ENCODE measurements at places on chromosomes 5 and 9.

DNA sequence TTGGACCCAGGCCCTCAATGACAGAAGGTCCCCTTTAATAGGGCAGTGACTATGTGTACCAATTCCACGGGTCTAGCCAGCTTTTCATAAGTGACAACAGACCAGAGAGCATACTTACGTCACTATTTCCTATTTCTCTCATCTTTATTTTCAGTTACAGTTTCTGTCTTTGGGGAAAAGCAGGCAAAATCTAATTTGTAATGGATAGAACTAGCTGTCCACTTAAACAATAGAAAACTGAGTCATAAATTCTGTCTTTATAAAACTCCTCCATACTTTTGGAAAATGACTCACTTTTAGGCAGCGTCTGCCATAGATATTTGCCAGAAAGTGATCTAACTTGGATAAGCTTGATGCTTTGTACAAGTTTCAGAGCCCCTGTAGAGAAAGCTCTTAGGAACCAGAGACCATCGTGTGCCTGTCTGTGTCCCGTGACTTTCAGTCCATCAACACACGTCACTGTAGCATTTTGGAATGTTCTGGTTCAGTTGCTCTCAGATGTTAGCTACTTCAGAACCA, 101.9 kb downstream of the F2RL2 start:
- peak; percentile 11 for DNase-seq

GRCh38 chr5:178671602-178672144, 44.8 kb upstream of the CLK4 start:
- no peak for DNase-seq

DNA sequence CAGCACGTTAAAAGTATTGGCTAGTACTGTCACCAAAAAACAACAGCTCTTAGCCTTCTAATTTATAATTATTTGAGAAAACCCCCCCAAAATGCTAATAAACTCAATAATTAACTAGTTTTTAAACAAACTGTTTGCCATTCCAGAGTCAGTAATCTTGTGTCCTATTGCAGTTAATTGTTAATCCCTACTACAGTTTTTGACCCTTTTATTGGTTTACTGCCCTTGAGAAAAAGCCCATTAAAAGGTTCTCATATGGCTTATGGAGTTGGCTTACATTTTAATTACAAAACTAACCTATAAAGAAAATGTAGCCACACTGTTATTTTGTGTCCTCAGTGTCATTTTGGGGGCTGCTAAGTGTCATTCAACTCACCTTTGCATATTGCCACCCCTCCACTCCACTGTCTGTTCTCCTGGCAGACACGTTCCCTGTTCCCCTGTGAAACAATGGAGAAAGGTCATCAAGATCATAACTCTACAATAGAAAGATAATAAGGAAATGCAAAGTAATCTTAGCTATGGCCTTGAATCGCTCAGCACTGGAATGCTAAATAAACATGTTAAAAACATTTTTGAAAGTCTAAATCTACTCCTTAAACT, 51.6 kb upstream of the TXNDC8 start:
- DNase-seq, result no peak

GRCh38 chr9:14300588-14300987, 13.4 kb downstream of the NFIB start:
- DNase-seq, result no peak

DNA sequence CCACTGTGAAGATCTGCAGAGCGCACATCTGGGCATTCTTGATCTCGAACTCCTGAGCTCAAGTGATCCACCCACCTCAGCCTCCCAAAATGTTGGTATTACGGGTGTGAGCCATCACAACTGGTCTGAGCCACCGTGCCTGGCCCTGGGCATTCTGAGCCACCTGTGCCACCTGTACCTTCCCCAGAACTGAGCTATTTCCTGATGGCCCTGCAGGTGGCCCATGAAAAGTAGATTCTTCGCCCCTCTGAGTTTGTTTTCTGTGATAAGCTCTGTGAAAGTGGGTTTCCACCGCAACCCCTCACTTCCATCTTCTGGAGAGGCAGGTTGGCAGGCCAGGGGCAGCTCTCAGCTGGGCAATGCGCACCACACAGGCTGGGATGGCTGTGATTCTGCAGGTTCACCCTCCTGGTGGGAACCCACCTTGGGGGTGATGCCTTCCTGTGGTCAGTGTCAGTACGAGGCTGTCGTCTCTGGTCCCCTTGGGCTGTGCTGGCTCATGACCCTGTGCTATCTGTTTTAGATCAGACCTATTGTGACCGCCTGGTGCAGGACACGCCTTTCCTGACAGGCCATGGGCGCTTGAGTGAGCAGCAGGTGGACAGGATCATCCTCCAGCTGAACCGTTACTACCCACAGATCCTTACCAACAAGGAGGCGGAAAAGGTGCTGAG, 11.3 kb downstream of the CARD19 start:
- DNase-seq, result no peak

DNA sequence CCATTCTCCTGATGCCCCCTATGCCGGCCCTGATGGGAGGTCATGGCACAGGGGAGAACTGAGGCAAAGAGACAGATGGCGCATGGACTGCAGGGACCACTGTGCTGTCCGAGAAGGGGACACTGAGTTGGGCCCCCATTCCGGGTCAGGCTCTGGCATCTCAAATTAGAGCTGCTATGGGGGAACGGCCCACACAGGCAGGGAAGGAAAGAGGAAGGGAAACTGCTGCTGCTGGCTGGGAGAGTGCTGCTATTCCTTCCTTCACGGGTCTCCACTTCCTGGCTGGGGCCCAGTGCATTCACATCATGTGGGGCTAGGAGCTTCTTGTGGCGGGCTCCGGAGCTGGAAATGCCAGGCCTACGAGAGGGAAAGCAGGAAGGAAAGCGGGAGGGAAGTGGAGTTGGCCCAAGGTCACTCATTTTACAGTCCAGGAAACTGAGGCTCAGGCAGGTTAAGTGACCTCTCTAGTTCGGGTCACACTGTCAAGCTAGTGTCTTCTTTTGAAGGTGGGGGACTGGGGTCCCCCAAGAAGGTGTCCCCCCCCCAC, 1.3 kb upstream of the CARD19 start:
- DNase-seq, result peak; percentile 44

GRCh38 chr9:92745881-92746280, 18.8 kb downstream of the BICD2 start:
- DNase-seq, result no peak

DNA sequence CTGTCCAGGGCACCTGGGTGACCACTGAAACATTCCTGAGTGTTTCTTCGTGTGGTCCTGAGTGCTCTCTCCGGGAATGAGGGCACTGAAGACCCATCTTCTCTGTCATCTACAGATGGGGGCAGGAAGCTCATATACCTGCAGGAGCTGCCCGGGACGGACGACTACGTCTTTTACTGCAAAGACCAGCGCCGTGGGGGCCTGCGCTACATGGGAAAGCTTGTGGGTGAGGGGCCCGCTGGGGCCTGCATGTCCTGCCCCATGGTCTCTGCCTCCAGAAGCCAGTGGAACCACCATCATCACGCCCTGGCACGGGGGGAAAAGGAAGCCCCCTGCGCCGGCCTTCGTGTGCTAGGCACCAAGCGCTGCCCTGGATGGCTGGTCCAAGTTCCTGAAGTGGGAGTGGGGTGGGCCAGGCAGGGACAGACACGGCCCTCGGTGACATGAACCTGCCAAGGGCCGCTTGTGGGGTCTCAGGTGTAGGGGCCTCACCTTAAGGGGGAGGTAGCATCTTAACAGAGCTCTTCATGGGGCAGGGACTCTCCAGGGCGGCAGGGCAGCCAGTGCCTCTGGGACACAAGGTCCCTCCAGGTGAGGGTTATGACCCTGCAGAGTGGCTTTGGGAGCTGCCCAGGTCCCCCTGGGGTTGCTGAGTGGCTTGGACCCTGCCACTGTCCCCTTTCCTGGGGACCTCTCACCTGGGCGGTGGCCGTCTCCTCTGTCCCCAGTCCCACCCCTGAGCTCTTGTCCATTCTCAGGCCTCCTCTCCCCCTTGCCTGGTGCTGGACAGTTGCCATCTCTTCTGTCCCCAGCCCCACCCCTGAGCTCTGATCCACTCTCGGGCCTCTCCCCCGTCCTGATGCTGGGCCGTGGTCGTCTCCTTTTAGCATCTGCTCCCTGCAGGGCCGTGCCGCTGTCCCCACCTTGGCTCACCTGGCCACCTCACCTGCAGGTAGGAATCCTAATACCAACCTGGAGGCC, 2.1 kb downstream of the OBP2A start:
- no peak for DNase-seq

GRCh38 chr9:98074115-98074990, 17.8 kb downstream of the NANS start:
- peak; percentile 72 for DNase-seq

GRCh38 chr9:971901-972500, 4.5 kb upstream of the DMRT3 start:
- DNase-seq, result no peak

- no peak for DNase-seq
Observed at GRCh38 chr5:118921866-118922265, 66.5 kb downstream of the DTWD2 start.

DNA sequence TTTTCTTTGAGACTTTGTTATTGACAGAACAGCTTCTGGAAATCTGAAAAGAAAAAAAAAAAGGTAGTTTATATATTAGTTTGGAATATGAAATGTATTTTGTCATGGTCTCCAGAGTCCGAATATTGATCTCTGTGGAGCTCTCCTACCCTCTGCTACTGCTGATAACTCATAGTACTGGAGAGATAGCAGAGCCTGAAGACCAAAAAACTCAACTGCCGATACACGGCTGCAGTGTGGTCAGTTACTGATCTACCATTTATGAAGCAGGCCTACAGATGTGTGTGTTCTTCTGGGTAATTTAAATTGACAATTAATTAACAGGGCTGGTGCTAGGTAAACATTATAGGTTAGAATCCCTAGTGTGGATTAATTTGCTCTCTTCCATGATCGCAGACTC, 3.8 kb upstream of the FAM120A start:
- DNase-seq, result no peak

Measured in activated CD8-positive, alpha-beta T cell treated with anti-CD3 and anti-CD28 coated beads for 36 hours (primary cell).